Right atrium auricular region (tissue), 2 donors: ENCODE measurements at places on chromosomes 4 and X.
A peak's percentile ranks its signal among the peaks of the same experiment; 100 is the strongest.

DNA sequence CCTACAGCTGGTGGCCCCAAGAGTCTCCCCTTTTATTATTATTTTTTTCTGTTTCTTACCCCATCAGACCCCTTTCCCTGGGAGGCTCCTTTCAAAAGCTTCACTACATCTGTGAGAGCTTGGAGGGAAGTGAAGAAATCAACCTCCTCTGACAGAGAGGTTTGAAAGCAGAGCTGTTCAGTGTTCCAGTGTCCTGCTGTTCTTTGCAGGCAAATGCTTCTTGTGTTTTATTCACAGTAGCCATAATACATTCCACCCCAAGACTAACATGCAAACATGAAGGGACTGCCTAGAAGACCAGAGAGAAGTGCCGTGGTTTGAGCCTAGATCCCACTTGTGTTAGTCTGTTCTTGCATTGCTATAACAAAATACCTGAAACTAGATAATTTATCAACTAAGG, 192.1 kb downstream of the PTTG2 start:
- DNase-seq, result no peak

- DNase-seq, result no peak
These were observed 315.6 kb downstream of the GPAT3 start for GRCh38 chr4:83851261-83852084.

GRCh38 chr4:85728464-85728863, 253.5 kb downstream of the ARHGAP24 start:
- no peak for DNase-seq

DNA sequence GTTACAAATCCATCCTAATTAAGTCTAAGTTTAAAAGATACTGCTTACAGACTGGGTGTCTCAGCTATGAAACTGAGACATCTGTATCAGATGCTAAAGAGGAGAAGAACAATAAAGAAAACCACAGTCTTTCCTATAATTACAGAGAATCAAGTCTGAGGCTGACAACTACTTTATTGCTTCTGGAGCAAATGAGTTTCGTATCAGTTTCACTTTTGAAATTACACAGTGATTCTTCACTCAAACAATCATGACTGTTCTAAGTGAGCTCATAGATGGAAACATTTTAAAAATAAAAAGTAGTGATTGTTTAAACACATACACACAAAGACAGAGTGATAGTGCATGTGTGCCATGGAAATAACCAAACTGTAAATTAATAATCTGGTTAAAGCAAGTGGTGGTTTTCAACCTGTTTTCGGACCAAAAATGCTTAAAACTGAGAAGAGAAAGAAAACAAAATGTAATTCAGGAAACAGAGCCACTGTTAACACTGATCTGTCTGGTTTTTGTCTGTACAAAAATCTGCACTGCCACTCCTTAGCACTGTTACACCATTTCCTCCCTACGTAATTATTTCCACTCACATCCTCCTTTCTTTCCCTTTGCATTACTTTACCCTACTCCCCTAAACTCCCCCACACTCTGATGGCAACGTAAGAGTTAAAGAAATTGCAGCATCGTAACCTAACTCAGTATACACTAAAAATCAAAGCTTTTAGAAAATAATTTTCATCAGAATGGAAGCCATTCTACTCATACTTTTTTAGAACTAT, 12.5 kb downstream of the RFC1 start:
- DNase-seq, result no peak

DNA sequence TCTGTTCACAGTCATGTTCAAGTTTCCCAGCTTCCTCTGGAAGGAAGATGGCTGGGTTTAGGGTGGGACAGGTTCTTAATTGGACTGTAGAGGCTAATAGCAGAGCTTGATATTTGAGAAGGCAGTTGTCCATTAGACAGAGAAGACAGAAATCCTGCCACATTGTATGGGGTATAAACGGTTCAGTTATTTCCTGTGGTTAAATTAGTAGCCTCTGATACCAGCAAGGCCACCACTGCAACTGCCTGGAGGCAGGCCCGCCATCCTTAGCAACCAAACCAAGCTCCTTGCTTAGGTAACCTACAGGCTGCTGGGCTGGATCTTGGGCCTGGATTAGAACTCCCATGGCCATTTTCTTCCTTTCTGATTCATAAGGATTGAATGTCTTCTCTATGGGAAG, 1367.0 kb downstream of the PCDH7 start:
- DNase-seq, result no peak

GRCh38 chr4:112379306-112379705, 82.1 kb downstream of the ALPK1 start:
- DNase-seq, result no peak

DNA sequence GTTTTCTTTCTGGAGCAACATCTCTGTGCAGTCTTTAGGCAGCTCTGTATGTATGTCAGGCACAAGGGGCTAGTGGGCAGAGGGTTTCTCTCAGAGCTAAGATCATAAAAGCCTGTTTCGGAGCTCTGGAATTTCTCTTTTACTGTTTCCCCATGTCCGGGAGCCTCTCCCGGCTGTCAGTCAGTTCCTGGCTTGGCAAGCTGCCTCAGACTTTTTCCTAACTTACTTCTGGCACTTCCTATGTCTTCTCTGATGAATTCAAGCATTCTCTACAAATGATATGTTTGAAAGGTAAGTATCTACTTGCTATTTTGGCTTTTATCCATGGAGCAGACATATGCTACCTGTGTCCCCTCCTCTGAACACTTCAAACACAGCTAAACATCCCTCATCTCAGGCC, 129.3 kb upstream of the PGRMC2 start:
- DNase-seq, result no peak

- DNase-seq, result no peak
These were observed 1028.1 kb downstream of the C4orf33 start for GRCh38 chr4:130124066-130124465.

- no peak for DNase-seq
These were observed 12.4 kb downstream of the FSTL5 start for GRCh38 chr4:162151386-162151785.

GRCh38 chr4:53640576-53641453, 49.5 kb upstream of the LNX1 start:
- DNase-seq, result no peak

GRCh38 chrX:21166272-21166982, 207.8 kb upstream of the CNKSR2 start:
- no peak for DNase-seq

GRCh38 chr4:168572002-168572401, 75.2 kb downstream of the PALLD start:
- no peak for DNase-seq

- no peak for DNase-seq
These were observed 24.6 kb upstream of the LRBA start for GRCh38 chr4:151039733-151040132.

DNA sequence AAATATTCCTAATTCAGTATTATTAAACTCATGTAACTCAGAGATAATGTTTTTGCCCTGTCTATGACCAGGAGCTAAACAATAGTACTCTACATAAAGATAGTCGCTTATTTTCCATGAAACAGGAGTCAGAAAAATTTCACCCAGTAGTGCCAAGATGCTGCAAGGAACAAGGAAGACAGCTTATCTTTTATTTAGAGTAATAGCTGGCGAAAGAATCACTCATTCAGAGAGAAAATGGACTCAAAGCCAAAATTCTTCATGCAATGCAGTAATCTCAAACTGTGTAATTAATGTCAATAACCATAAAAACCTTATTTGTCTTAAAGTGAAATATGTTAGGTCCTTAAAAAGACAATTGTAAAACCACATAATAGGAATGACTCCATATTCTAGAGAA, 477.8 kb downstream of the ANKRD50 start:
- DNase-seq, result no peak

- no peak for DNase-seq
These were observed 39.8 kb downstream of the XIAP start for GRCh38 chrX:123899701-123900100.

DNA sequence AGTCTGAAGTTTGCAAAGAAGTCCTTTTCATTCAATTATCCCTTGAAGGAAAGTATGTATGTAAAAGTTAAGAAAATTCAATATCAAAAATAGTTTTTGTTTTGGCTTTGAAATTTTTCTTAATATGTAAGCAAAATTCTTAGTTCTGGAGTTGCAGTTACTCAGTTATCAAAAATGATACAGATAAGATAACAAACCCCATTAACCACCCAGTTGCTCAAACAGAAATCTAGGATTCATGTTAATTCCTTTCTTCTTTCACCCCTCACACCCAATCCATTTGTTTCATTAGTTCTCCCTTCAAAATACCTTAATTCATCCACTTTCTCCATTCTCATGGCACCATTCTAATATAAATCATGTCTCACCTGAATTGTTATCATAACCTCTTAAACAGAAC, 40.5 kb upstream of the JADE1 start:
- no peak for DNase-seq

DNA sequence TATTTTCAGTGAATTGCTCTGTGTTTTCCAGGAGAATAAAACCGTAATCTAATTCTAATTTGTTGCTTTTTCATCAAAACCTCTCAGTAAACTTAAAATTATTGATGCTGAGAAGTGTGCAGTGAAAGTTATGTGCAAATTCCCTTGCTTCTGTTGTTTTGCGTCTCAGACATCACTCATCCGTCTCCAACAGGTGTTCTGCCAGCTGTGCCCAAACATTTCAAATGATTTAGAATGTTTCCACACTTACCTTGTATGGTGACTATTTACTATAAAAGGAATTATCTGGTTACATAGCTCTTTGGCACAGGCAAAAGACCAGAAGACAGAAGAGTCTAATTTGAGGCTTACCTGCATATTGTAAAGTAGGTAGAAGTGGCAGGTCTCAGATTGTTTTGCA, 184.0 kb downstream of the BMPR1B start:
- DNase-seq, result no peak

GRCh38 chrX:98338544-98338943, 1454.8 kb downstream of the RPA4 start:
- no peak for DNase-seq

GRCh38 chrX:101617211-101618191, at the start of gene ARMCX6:
ARMCX6 (minus strand) TSS chrX:101618000; CDS start chrX:101616620, 1,380 bp downstream.
- peak; percentile 88 for DNase-seq

DNA sequence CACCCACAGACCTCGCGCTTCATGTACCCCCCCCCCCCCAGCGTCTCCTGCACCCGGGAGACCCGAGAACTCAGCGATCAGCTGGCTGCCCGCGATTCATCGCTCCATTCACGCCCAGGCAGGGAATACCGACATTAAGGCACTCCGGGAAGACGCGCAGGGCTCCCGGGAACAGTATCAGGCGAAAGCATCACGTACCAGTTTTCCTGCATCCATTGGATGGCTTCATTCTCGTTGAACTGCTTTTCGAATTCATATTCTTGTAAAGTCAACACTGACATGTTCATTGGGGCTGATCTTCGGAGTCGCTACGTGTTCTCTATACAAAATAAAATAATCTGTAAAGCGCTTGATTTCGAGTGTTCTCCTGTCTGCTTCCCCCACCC, 373 bp downstream of the ELOVL6 start:
- no peak for DNase-seq

DNA sequence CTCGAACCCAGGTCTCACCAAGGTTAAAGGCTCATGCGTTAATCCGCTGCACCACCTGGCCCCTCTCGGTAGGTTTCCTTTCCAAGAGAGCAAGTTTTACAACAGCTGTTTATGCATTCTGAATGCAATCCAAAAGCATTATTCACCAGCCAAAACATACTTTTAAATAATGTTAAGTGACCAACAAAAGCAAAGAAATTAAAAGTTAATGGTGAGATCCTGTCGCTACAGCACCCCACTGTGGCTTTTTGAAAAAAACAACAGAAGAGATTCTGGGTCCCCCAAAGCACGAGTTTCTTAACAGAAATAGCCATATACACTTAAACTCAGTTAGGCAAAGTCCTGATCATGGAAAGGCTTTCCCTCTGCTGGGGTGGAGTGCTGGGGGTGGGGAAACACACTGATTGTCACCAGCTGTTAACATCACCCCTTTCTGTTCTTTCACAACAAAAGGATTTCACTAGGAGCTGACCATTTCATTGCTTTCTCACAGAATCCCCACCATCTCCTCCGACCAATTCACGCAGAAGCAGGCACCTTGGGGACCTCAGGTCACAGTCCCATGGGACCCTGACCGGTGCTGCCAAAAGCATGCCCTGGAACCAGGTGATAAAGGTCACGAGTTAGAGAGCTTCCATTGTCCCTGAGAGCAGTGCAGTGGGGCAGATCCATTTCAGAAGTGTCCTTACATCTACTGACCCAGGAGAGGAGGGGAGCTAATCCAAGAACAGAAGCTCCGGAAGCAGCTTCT, 51.2 kb downstream of the ZNF827 start:
- peak; percentile 76 for DNase-seq

- no peak for DNase-seq
These were observed 165.3 kb upstream of the GPC4 start for GRCh38 chrX:133580625-133581024.

DNA sequence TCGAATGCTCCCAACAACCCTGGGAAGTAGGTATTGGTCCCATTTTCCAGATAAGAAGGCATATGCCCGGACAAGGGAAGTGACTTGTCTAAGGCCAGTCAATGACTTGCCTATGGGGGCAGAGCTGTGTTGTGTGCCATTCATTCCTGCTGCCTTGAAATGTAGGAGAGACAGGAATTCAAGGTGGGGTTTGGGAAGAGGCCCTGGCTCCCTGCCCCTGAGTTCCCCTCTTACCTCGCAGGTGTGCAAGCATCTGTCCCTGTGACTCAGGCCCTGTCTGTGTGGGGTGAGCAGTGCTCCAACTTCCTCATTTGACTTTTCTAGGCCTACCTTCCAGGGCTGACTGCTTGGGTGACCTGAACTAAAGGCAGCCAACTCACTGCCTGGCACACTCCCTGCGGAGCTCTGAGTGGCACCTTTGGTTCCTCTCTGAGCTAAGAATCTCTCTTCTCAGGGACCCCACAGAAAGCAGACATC, 5.1 kb downstream of the EFNB1 start:
- DNase-seq, result peak; percentile 38

GRCh38 chr4:132101526-132101925, 1047.6 kb upstream of the PCDH10 start:
- DNase-seq, result no peak

- peak; percentile 65 for DNase-seq
These were observed 15.7 kb downstream of the PRKX start for GRCh38 chrX:3697701-3698279.

DNA sequence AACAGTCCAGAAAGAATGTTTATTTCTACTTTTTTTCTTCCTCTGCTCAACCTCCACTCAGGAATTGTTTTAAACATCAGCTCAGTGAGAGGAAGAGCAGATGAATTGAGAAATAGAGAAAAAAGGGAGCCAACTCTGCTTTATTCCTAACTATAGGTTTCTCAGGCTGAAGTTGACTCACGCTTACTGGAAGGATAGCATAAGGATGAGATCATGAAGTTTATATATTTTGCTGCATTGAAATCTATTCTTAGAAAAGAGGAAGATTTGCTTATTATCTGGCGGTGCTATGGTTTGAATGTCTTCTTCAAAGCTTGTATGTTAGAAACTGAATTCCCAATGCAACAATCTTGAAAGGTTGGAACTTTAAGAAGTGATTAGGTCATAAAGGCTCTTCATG, 1673.4 kb upstream of the PCDH7 start:
- no peak for DNase-seq
